ENCODE measurements at places on chromosomes 3 and 15. TPM values are rescaled to one million over a fixed set of nuclear protein-coding genes. Genes with fewer than 3 reads are reported as not detected.

DNA sequence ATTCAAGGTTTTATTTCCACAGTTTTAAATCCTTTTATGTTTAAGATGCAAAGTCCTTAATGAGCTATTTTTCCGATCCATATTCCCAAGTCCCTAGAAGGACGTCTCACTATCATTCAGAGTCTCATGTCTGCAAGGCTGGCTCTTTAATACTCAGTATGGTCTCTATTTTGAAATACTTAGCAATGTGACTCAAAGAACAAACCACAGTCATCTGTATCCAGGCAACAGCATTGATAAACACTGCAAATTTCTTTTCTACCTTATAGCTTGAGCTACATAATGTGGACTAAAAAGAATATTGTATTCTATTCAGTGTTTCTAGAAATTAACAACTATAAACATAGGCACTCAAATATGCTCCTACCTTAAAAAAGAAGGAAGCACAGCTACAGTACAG lies 588.3 kb upstream of the NAALADL2 start:
- no peak for DNase-seq

- DNase-seq: no peak
Measured at GRCh38 chr15:75775296-75776064, 62.8 kb upstream of the CSPG4 start.

- no peak for DNase-seq
Measured at GRCh38 chr3:101042996-101043686, 49.9 kb upstream of the ABI3BP start.

DNA sequence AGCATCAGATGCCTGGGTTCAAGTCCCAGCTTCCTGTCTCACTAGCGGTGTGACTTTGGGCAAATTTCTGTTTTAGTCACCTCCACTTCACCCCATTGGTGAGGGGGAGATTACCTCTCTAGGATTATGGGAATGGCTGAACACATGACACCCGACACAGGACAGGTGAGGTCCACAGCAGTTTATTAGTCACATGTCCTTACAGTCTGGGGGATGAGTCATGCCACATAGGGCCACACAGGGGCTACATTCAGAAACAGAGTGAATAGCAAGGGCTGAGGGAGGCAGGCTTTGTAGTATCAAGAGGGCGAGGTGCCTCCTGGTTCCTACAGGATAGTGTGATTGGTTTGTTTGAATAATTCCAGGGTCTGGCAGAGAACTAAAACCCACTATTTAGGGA lies 15.2 kb upstream of the ITGA11 start:
- no peak for DNase-seq

Gene FAM174B
- total RNA-seq: 4.1 TPM

GRCh38 chr3:36212251-36212650 lies 168.1 kb upstream of the STAC start:
- no peak for DNase-seq

Gene BLOC1S6
- 66.3 TPM for total RNA-seq

- no peak for DNase-seq
Measured at GRCh38 chr15:47398594-47398993, 318.7 kb upstream of the SEMA6D start.

GRCh38 chr15:90465140-90465929 lies 64.4 kb upstream of the CRTC3 start:
- DNase-seq: no peak

Gene LRTM1
- not detected for total RNA-seq

GRCh38 chr3:51986010-51986947 lies 2.9 kb downstream of the ACY1 start:
- no peak for DNase-seq

All from CD4-positive, CD25-positive, alpha-beta regulatory T cell (primary cell).